ENCODE measurements at places on chromosomes 7 and 10.
A peak's percentile ranks its signal among the peaks of the same experiment; 100 is the strongest.

GRCh38 chr7:24995466-24995865 lies 15.5 kb upstream of the OSBPL3 start:
- no peak for DNase-seq

GRCh38 chr10:33859319-33860022 lies 525.0 kb upstream of the NRP1 start:
- no peak for DNase-seq

- no peak for DNase-seq
These were observed 110.6 kb upstream of the EFCAB10 start for GRCh38 chr7:105691680-105692564.

GRCh38 chr10:33612551-33612950 lies 278.1 kb upstream of the NRP1 start:
- peak; percentile 63 for DNase-seq

DNA sequence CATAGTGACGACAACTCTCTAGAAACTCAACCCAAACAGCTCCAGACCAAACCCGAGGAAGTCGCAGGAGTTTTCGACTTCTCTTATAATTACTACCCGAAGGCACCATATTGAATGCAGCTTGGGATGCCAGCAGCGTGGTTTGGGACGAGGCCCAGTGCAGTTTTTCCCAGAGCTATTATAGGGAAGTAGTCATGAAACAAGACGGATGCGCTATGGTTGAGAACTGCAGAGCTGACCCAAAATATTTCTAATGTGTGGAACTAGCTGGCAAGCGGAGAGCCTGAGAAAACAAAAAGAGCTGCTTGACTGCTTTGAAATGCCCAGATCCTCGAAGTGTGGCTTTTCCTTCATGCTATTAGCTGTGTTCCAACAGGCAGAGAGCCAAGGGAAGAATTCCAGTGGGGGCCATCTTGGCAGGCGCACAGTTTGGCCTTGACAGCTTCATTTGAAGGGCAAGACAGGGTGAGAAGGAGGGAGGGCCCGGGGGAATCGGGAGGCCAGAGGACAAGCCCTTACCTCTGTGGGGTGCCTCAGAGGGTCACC lies 122.7 kb downstream of the CUL2 start:
- DNase-seq, result no peak

DNA sequence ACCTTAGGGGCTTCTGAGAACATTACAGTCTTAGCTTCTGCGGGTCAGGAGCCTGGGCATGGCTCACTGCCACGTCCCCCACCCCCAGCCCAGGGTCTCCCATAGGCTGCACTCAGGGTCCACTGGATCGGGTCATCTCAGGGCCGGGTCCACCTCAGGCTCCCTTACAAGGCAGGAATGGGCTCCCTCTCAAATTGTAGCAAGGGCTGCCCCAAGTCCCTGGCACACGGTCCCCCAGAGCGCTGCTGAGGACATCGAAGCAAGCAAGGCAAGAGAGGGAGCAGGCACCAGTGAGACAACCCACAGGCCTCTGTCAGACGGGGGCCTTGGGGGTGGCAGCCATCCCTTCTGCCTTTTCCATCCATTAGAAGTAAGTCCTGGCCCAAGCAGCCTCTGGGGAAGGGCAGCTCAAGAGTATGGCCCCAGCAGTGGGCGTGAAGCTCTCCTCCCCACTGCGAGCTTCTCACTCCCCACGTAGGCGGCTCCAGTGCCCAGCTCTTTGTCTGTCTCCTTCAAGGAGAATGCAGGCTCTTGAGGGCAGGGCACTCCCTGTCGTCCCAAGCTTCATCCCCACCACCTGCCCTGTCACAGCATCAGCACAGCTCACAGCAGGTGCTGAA lies 18.0 kb upstream of the RET start:
- DNase-seq, result no peak

- DNase-seq, result peak; percentile 77
These were observed 63.6 kb downstream of the GPR37 start for GRCh38 chr7:124701955-124702354.

DNA sequence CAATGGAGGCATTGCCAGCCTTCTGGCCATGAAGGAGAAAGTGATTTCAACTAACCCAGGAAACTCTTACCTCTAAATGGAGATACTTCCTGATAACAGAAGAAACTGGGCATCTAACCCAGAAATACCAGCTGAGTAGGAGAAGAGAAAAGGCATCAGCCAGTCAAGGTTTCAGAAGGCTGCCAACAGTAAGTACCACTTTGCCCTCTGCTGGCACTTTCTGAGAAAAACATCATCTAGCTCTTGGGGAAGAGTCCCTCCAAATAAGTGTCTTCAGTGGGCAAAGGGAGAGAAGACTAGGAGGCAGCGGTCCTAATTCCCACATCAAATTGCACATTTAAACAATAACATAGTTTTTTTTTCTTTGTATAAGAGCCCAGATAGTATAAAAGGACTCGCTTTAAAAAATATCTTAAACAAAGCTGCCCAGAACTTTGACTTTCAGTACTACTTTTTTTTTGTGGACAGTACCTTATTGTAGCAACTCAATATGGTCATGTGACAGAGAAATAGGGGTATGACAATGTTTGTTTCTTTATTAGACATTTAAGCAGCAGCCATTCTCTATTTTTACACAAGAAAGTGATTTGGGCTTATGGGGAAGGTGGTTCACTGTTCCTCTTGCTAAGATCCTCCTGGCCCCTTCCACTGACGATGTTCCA lies 157.3 kb downstream of the CTTNBP2 start:
- DNase-seq, result peak; percentile 45

DNA sequence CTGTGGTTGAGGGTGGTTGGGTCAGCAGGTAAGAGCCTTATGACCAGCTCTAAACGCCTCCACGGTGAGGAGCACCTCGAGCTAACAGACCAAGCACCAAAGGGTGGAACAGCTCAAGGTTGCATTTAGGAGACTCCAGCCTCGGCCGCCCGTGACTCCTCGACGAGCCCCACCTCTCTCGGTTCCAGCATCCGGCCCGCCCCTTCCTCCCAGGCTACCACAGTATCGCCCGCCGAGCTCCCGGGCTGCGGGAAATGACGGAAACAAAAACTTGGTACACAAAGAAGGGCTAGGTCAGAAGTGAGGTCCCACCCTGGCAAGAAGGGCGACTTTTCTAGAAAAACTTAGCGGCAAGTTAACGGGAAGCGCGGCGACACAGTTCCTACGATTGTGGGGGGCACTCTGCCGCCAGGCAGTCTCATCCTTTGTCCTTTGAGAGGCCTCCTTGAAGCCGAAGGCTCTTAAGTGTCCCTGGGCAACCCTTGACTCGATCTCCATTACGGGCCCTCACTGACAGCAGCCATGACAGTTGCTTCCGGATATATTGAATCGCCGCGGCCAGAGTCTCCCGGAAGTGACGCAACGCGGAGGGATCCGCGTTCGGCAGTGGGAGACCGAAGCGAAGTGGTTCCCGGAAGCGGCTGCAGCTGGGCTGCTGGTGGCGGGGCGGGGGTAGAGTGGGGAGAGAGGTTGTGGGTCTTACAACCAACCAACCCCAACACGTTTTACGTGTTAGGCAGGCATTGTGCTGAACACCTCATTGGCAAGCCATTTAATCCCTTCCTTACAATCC lies 40.2 kb upstream of the ZNF518A start:
- peak; percentile 88 for DNase-seq

- DNase-seq, result no peak
These were observed 17.7 kb upstream of the GPR37 start for GRCh38 chr7:124783271-124783670.

- no peak for DNase-seq
These were observed 15.9 kb downstream of the RP9 start for GRCh38 chr7:33093266-33093665.

- DNase-seq, result no peak
These were observed 396.8 kb upstream of the PODXL start for GRCh38 chr7:131953184-131953583.

DNA sequence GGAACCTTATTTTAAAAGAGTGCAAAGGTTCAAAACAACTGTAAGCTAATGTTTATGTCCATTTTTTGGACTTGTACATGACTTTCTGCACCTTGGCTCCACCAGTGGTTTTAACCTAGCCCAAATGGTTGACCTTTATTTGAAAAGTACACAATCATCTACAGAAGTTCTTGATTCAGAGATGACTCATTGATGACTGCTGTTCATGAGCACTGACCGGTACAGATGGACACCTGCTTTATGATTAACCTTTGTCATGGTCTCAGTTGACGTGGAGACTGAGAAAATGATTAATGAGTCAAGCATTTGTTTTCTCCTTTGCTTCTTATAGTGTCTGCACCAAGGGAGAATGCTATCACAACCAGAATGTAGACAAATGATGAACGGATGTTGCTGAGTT lies 55.7 kb upstream of the PTER start:
- DNase-seq, result peak; percentile 6

DNA sequence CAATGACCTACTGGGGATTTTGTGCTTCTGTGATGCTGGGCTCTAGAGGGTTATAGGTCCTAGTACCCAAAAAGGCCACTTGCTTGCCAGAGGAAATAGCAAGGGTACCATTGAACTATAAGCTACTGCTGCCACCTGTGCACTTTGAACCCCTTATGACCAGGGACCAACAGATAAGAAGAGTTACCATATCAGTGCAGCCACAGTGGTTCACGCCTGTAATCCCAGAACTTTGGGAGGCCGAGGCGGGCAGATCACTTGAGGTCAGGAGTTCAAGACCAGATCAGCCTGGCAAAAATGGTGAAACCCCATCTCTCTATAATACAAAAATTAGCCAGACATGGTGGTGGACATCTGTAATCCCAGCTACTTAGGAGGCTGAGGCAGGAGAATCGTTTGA lies 15.5 kb upstream of the CNOT4 start:
- no peak for DNase-seq

GRCh38 chr7:112433289-112433688 lies 17.0 kb upstream of the IFRD1 start:
- no peak for DNase-seq

DNA sequence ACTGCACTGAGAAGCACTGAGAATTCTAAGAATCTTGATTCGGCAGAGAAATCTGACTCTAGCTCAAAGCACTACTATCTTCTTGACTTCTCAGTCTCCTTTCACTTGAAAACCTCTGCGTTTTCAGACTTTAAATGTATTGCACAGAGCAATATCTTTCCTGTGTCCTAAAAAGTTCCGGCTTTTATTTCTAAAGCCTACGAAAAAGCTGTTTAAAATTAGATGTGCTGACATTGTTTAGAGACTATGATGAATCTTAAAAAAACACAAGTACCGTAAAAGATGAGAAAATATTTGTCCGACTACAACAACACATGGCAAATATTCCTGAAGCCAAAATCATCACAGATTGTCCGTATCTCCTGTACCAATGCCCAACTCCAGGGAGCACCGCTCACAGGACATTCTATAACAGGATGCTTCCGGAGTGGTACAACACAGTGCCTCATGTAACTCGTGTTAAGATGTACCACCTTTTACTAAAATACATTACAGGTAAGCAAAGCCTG lies 136.9 kb downstream of the CUBN start:
- no peak for DNase-seq

DNA sequence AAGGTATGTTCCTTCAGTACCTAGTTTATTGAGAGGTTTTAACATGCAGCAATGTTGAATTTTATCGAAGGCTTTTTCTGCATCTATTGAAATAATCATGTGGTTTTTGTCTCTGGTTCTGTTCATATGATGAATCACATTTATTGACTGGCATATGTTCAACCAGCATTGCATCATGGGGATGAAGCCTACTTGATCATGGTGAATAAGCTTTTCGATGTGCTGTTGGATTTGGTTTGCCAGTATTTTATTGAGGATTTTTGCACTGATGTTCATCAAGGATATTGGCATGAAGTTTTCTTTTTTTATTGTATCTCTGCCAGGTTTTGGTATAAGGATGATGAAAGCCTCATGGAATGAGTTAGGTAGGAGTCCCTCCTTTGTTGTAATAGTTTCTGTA lies 204.0 kb upstream of the GNAI1 start:
- DNase-seq, result peak; percentile 74

DNA sequence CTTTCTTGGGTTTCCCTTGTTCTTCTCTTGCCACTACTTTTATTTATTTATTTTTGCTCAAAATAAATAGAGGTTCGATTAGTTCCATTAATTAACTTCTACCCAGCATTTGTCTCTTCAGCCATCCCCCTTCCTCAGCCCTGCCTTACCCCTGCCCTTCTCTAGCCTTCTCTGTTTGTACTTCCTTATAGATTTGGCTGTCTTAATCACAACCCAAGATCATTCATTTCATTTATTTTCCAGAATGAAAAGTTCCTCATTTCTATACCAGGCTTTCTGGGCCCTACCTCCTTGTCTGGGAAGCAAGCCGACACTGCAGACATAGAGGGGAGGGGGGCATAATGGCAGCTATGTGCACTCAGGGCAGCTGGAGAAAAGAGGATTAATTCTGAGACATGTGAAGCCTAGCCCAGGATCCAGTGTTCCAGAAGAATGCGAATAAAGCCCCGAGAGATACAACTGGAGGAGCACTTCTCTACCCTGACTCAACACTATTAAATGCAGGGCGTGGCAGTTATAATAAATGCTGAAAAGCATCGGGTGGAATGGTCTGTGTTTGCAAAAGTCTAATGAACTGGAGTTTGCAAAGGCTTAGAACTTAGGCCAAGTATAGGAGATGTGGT lies 6.4 kb upstream of the PDCD4 start:
- peak; percentile 66 for DNase-seq

GRCh38 chr7:92809760-92810573 lies 26.4 kb downstream of the CDK6 start:
- DNase-seq, result peak; percentile 71

- peak; percentile 5 for DNase-seq
These were observed 64.4 kb downstream of the KCND2 start for GRCh38 chr7:120337308-120337907.

- DNase-seq, result no peak
These were observed 181.5 kb upstream of the PDE1C start for GRCh38 chr7:32251659-32252058.
